Stimulated activated CD4-positive, alpha-beta T cell treated with anti-CD3 and anti-CD28 coated beads, Interleukin-15, amount 100 ng/mL, for 48 hours (primary cell): ENCODE measurements at places on chromosomes 13 and 19.

- no peak for DNase-seq
Measured at GRCh38 chr13:35770756-35771297, 294.3 kb upstream of the MAB21L1 start.

GRCh38 chr19:662207-662961 is 630 bp downstream of the RNF126 start:
- peak; percentile 67 for DNase-seq

- DNase-seq = no peak
Measured at GRCh38 chr13:24539500-24540165, 27.1 kb upstream of the PARP4 start.

- no peak for DNase-seq
Measured at GRCh38 chr13:42101821-42102585, 53.6 kb downstream of the DGKH start.

- DNase-seq = no peak
Measured at GRCh38 chr13:78045916-78046315, 127.3 kb upstream of the EDNRB start.

GRCh38 chr19:38360839-38361631 is 13.3 kb upstream of the PSMD8 start:
- DNase-seq = no peak

GRCh38 chr13:91157273-91158016 is 190.0 kb upstream of the MIR17HG start:
- no peak for DNase-seq

DNA sequence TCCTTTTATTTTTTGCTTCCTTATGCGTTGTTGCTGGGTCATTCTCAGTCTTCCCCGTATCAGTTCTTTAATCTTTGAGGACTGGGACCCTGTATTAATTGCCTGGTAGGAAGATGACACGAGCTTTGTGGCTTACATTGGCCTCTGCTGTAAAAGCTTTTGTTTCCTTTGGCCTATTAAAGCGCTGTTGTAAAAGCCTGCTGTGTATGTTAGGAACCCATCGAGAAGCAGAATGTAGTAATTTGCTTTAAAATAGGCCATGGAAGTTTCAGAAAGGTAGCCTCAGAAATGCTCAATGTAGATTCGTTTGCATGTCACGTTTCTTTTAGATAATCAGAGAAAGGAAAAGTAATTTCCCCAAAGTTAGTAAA is 257.5 kb upstream of the STARD13 start:
- DNase-seq = no peak

DNA sequence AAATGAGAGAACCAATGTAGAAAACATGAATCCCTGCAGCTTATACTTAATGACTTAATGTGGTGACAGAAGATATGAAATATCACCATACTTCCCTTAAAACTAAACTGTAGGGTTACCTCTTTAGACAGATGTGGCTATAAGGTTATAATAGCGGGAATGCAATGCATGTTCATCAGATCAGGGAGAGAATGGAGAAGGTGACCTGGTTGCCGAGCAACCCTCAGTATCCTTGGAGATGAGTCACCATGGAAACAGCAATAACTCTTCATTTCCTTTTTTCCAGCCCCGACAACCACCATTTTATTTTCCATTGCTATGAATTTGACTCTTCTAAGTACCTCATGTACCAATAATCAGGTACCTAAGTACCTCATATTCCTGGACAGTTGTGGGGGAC is 28.0 kb upstream of the ZNF835 start:
- no peak for DNase-seq

DNA sequence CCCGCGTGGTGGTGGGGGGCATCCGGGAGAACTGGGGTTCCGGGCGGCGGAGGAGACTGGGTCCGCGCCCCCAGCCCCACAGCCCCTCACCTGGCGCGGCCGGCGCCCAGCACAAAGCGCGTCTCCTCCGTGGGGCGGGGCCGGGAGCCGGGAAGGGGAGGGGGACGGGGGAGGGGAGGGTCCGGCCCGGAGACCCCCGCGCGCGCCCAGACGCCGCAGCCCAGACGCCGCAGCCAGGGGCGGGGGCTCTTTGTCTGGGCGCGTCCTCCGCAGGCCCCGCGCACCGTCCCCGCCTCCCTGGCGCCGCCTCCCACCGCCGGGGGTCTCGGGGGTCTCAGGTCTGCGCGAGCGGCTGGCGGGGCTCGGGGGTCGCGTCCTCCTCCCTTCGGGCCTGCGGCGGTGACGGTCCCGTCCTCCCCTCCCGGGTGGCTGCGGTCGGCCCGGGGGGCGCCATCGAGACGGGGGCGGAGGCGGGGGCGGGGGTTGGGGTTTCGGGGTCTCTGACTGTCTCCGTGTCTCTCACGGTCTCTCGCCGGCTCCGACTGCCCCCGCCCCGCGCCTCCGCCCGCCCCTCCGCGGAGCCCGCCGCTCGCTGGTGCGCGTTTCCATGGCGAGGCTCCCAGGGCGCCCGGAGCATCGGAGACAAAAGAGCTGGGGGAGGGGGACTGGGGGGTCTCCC is at the start of gene PLPPR3:
Gene PLPPR3, minus strand, starts transcription at position 131 of the 679 bp plus-strand sequence. CDS start 396 bp downstream, outside the sequence.
- no peak for DNase-seq

- DNase-seq = no peak
Measured at GRCh38 chr13:34431827-34432581, 510.1 kb upstream of the NBEA start.

- no peak for DNase-seq
Measured at GRCh38 chr19:19627621-19628500, at the start of gene LPAR2. Gene LPAR2, minus strand, starts transcription at chr19:19628220. Its CDS starts 945 bp downstream, at chr19:19627275.

DNA sequence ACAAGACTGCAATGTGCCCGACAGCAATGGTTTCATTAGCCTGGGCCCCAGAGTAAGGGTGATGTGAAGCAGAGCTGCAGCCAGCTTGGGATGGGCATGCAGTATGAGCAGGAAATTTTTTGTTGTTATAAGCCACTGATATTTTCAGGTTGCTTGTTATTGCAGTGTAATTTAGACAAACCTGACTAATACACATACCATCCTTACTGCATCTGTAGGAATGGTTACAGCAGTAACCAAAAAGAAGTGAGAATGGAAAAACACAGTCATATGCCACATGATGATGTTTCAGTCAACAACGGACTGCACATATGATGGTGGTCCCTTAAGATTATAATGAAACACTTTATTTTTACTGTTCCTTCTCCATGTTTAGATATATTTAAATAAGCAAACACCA is 8.6 kb upstream of the POMP start:
- no peak for DNase-seq

- DNase-seq = no peak
Measured at GRCh38 chr19:3504735-3505134, 1.4 kb upstream of the FZR1 start.

DNA sequence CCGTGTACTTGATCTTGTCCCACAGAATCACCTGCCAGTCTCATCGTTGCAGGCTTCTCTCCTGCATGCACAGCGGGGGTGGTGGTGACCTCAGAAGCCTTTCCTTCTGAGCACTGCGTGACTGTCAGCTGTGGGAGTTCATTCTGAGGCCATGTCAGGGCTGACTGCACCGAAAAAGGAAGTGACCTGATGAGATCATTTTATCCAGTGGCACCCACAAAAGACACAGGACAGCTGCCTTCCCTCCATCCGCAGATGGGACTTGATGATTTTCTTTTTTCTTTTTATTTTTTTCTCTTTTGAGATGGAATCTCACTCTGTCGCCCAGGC is 89.7 kb downstream of the RAB20 start:
- no peak for DNase-seq

- DNase-seq = no peak
Measured at GRCh38 chr19:43371909-43372308, 18.4 kb downstream of the CD177 start.

- no peak for DNase-seq
Measured at GRCh38 chr13:39770221-39771090, 115.0 kb downstream of the COG6 start.

DNA sequence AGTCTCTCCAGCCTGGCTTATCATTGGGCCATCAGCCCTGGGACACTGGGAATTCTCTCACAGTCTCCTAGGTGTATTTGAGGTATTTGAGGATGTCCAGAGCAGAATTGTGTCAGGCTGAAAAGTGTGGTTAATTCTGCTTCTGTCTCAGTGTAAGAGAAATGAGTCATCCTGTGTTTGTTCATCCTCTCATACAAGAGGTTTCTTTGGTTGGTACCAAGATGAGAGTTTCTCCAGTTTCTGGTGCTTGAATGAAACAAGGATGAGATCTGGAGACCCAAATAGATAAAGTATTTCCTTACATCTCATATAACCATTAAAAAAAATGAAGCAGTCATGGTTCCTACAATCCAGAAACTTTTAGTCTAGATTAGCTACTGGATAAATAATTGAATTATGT is 7.7 kb downstream of the ZNF253 start:
- no peak for DNase-seq

- DNase-seq = peak; percentile 24
Measured at GRCh38 chr13:52809310-52809769, 39.1 kb downstream of the PCDH8 start.
